ENCODE measurements at places on chromosomes 1 and 21.

DNA sequence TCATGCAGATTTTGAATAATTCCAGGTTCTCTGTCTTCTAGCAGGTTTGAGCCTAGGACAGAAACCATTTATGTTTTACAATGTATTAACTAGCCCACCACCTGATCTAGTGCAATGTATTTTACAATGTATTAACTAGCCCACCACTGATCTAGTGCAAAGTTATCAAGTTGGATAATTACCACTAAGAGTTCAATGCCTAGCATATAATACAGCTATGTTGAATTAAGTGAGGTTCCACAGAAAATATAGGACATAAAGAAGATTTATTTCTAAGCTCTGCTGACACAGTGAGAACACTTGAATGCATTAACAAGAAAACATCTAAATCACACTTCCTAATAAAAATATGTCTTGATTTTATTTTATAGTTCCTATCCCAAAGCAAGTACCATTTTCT lies 854.6 kb upstream of the NEGR1 start:
- no peak for DNase-seq

DNA sequence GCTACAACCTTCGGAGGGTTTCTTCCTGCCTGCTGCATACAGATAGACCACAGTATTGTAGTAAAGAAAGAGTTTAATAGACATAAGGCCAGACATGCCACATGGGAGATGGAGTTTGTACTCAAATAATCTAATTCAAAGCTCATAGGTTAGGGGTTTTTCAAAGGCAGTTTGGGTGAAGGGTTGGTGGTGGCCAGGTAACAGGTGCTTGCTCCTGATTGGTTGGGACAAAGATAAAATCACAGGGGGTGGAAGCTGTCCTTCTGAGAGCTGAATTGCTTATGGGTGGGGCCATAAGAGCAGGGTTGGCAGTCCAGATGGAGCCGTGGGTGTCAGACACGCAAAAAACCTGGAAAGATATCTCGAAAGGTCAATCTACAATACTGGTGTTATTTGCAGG lies 92.3 kb upstream of the ETV3 start:
- DNase-seq: no peak

DNA sequence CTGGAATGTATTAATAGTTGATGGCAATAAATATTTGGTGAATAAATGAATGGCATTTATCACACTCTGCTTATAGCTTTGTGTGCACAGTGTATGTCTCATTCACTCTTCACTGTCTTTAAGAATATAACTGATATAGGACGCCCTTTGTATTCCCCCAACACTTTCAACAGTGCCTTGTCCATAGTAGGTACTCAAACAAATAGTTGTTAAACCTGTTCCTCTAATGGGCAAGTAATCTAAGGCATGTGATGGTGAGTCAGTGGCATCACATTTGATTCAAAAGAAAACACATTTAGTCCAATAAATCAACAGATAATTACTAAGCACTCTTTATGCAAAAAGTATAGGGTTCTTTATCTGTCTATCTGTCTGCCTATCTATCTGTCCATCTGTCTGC lies 11.2 kb upstream of the RXRG start:
- DNase-seq: no peak

- no peak for DNase-seq
Measured at GRCh38 chr21:8989261-8989711, 1532.1 kb upstream of the TPTE start.

GRCh38 chr1:180168786-180169639 lies 14.3 kb downstream of the QSOX1 start:
- DNase-seq: no peak

- DNase-seq: no peak
Measured at GRCh38 chr1:78996791-78997190, 9.7 kb downstream of the ADGRL4 start.

GRCh38 chr1:184664042-184664660 lies 90.5 kb downstream of the EDEM3 start:
- no peak for DNase-seq

DNA sequence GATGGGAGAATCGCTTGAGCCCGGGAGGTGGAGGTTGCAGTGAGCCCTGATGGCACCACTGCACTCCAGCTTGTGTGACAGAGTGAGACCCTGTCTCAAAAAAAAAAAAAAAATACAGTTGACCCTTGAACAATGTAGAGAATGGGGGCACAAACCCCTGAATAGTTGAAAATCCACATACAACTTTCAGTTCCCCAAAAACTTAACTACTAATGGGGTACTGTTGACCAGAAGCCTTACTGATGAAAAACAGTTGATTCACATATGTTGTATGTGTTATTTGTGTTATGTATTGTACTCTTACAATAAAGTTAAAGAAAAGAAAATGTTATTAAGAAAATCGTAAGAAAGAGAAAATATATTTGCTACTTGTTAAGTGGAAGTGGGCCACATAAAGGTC lies 51.2 kb upstream of the COA6 start:
- no peak for DNase-seq

GRCh38 chr1:53025034-53025768 lies 36.8 kb upstream of the PODN start:
- no peak for DNase-seq

DNA sequence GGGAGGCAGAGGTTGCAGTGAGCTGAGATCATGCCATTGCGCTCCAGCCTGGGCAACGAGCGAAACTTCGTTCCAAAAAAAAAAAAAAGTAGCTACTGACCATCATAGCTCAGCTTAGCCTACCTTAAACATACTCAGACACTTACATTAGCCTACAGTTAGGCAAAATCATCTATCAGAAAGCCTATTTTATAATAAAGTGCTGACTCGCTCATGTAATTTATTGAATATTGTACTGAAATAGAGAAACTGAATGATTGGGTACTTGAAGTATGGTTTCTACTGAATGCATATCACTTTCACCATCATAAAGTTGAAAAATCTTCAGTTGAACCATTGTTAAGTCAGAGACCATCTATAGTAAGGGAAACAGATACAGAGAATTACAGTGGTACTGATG lies 93.9 kb upstream of the BMP8A start:
- DNase-seq: no peak

DNA sequence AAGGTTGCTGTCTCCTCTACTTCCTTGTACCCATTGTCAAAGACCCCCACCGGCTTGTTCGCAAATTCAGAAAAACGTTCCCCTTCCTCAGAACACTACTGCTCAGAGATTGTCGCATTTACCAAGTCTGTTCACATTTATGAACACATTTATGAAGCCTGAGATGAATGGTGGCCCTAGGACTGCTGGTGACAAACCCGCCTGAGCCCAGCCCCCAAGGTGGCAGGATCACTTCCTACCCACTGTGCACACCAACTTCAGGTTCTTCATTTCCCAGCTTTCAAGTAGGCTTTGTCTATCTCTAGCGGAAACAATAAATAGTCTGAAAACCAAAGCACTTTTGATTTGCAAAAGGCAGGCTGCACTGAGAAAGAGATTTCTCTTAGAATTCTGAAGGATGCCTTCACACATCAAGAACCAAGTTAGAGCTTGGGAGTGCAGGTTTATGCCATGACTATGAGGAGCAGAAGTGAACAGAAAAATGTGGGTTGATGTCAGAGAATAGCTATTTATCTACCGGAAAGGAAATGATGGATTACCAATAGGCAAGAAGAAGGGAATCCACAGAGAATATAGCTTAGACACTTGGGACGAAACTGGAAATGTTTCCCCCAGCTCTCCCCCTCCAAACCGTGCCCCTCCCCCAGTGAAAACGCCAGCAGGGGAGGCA lies 200.5 kb downstream of the TOMM20 start:
- peak; percentile 33 for DNase-seq

- DNase-seq: no peak
Measured at GRCh38 chr1:42736571-42737200, 3.4 kb downstream of the CLDN19 start.

- DNase-seq: no peak
Measured at GRCh38 chr1:179200586-179200985, 28.9 kb downstream of the ABL2 start.

- DNase-seq: no peak
Measured at GRCh38 chr21:45935628-45936027, 45.9 kb upstream of the COL6A1 start.

DNA sequence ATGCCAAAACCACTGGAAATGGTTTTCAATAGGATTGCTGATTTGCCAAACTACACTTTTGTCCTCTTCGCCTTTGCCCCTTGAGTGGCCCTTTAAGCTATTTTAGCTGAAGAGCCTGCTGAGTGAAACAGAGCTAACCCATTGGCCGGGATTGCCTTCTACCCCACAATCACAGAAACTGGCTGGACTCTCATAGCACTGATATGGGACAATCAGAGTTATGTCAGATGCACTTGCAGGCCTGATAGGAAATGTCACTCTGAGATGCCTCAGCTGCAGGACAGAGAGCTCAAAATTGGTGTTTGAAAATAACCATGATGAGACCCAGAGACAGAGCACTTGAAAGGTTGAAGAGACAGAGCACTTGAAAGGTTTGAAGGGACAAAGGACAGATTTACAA lies 354.4 kb downstream of the BRINP2 start:
- no peak for DNase-seq

GRCh38 chr1:31470794-31471315 lies 57.8 kb downstream of the SERINC2 start:
- no peak for DNase-seq

DNA sequence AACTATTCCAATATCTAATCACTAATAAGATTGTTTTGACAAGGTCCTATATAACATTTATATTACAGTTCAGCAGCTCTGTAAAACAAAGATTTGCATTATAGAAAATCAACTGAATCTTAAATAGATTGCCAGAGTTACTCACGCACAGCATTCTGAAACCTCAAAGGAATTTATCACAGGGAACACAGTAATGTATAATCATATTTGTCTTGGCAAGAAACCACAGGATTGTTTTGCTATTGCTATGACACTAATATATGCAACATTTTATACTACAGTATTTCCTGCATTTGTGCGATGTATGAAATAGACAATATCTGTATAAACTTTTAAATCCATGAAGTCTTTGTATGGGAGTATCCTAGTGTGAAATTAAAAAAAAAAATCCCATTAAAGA lies 101.4 kb downstream of the PLPPR5 start:
- DNase-seq: no peak

DNA sequence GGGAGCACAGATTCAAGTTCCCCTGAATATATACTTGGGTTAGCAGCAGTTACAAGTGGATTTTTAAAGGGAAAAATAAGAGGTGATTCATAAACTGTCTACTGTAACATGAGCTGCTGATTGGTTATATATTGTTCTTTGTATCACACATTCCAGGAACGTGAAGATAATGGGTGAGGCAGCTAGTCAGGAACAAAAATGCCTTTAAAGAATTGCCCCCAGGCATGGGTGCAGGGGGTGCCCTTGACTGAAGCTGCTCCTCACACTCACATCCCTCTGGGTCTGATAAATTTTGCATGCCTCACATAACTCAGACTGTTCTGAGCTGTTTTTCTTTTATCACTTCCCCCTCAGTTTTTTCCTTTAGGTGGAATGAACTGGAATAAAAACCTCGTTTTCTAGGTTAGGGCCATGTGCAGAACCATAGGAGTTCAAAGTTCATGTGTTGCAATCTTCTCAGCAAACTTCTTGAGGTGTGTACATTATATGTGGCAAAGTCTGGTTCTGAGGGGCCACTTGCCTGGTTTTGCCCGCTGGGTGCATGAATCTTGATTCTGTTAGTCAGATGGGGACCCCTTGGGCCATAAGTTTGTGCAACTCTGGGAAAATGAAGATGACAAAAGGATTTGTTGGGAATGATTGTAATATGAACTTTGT lies 21.1 kb downstream of the TBX19 start:
- no peak for DNase-seq

- DNase-seq: no peak
Measured at GRCh38 chr1:76942549-76942948, 75.3 kb downstream of the ST6GALNAC5 start.

- DNase-seq: no peak
Measured at GRCh38 chr1:17287130-17287776, 20.7 kb upstream of the PADI4 start.

All from CD4-positive, alpha-beta T cell treated with Interleukin-6 at 100 ng/mL for 8 hours (primary cell).